Stimulated activated CD4-positive, alpha-beta T cell treated with anti-CD3 and anti-CD28 coated beads, Interleukin-4, amount 100 ng/mL, for 48 hours (primary cell): ENCODE measurements at places on chromosomes 11 and 22.
A peak's percentile ranks its signal among the peaks of the same experiment; 100 is the strongest.

DNA sequence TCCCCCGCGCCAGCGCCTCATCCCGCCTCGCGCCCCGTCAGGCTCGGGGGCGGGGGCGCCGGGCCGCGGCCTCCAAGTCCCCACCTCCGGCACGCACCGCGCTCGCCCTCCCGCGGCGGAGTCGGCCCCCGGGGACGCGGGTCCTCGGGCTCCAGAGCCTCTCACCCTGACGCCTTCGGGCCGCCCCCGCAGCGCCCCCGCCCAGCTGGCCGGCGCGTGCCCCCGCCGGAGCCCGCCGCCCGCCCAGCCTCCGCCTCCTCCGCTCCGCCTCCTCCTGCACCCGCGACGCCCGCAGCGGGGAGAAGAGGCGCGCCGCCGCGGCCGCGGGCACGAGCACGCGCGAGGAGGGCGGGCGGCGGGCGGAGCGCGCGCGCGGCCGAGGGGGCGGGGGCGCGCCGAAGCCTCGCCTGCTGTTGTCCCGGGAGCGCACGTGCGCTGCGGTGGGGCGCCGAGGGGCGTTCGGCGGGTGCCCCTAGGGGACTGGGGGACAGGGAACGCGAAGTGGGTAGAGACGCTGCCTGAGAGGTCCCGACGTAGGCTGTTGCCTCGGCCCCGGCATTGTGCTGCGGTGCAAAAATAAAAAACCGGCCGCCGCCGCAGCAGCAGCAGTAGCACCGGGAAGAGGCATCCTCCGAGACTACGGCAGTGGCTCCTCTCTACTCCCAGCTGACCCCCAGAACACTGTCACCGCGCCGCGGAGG, 87.4 kb upstream of the ARHGAP32 start:
- peak; percentile 47 for DNase-seq

- no peak for DNase-seq
These were observed 275.9 kb downstream of the TBC1D22A start for GRCh38 chr22:47038206-47038835.

DNA sequence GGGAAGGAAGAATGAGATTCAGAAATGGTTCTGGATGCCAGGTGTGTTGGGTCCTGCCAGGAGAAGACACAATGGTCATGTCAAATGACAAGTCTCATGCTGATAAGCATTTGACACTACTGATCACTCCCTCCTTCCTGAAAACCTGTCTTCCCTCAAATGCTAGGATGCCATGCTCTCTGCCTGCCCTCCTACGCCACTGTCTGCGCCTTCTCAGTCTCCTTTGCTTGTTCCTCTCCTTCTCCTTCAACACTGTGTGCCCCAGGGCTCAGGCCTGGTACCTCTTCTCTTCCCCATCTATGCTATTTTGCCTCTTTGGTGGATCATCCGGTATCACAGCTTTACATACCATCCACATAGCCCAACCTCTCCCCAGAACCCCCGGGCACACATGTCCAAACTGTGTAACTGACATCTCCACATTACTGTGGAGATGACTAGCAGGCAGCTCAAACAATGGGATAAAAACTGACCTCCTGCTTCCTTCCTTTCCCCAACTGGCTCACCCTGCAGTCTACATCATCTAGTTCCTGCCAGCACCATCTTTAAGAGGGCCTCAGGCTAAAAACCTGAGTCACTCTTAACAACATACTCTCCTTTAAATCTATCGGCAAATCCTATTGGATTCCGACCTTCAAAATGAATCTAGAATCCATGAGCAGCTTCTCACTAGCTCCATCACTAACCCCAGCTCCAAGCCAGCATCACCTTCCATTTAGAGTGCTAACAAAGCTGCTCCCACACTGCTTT, 8.2 kb downstream of the AP1B1 start:
- DNase-seq = no peak

DNA sequence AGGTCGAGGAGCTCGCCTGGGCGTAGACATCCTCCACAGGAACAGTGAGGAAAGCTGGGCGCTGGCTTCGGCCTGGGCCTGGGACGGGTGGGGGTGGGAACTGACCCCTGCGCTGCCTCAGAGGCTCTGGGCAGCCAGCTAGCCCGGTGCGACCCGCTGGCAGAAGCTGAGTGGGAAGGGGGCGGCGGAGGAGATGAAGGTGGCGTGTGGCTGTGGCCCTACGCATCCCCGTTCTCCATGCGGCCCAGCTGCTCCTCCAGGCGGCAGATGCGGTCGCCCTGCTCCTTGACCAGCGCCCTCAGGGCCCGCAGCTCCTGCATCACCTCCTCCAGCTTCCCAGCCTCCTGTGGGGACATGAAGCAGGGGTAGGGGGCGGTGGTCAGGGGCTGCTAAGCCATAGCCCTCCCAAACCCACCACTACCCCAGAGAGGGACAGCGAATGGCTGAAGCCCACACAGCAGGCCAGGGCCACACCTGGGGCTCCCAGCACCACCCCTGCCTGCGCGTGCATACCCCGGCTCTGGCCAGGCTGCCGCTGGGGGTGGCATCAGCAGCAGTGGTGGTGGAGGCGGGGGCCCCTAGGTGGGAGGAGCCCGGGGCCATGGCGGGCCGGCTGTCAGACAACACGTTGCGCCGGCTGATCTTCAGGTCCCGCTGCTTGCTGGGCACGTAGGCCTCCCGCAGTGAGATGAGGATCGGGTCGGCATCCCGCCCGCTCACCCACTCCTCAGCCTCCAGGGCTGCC, 848 bp upstream of the PTPRCAP start:
- peak; percentile 77 for DNase-seq

DNA sequence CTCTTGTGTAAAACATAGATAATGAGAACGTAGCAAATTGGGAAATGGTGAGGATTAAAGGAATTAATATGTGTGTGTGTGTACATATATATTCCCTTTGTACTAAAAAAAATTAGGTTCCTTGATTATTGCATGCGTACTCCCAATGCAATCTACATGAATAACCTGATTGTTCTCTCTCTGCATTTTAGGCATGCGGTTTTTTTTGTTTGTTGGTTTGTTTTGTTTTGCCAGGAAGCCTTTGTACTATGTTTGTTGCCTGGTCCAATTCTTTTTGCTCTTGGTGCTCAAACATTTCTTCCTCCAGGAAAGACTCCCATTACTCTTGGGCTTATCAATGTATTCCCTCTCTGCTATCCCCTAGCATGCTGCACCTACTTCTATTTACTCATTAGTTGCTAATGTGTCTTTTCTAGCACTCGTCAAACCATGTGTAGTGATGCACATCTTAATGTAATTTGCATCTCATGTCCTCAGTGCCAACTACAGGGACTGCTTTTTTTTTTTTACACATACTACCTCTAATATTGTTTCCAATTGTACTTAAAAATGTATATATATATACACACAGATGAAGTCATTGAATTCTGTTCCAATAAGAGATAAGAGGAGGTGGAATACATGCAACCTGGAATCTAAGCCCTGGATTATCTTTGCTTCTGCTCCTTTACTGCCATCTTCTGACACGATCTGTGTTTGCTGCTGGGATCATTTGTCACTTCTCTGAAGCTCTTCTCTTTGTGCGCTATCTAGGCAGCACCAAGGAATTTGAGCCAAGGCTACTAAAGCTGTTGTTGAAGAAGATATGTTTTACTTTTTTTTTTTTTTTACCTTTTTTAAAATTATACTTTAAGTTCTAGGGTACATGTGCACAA, 197.2 kb upstream of the ANO3 start:
- no peak for DNase-seq

DNA sequence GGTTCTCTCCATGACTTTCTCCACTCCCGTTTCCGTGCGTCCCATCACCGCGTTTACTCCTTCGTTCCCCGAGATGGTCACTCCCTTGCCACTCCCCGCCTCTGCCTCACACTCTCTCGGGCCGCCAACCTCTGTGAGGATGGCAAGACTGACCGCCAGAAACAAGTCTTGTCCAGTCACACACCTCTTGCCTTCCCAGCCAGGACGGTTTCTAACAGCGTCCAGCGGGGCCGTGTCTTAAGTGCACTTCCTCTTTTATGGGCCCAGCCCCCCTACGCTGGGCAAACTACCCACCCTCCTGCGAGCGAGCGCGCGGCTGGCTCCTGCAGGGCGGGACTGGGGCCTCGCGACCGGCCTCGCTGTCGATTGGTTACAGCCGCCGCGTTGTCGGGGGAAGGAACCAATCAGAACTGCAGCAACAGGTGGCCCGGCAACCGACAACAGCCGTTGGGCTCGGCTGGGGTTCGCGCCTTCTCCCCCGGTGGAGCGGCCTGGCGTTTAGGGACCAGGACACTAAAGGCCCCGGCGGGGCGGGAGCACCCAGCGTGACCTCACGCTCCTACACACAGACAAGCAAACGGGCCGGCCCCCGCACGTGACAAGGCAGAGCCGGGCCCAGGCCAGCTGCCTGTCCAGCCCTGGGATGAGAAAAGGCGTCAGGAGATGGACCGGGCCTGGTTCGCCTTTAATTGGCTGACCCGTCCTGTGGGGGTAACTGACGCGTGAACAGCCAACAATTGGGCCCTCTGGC, 522 bp upstream of the UCP2 start:
- peak; percentile 86 for DNase-seq

- DNase-seq = no peak
These were observed 630.2 kb upstream of the LUZP2 start for GRCh38 chr11:23866641-23867040.

GRCh38 chr11:10440401-10440800, 14.7 kb upstream of the AMPD3 start:
- no peak for DNase-seq

DNA sequence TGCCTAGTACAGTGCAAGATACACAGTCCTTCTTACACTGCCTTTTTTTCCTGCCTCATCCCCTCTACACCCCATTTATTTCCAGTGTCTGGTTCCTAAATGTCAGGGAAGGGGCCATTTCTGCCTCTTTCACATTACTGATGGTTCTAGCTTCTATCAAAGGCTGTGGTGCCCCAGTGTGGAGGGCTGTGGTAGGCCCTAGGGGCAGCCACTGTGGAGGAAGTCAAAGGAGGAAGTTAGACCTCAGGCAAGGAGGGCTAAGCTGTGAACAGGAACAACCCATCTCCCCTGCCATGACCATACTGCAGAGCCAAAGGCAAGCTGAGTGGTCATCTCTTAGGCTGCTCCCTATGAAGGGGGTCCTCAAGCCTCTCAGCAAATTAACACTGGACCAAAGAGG, 81.9 kb upstream of the CRTAM start:
- no peak for DNase-seq

DNA sequence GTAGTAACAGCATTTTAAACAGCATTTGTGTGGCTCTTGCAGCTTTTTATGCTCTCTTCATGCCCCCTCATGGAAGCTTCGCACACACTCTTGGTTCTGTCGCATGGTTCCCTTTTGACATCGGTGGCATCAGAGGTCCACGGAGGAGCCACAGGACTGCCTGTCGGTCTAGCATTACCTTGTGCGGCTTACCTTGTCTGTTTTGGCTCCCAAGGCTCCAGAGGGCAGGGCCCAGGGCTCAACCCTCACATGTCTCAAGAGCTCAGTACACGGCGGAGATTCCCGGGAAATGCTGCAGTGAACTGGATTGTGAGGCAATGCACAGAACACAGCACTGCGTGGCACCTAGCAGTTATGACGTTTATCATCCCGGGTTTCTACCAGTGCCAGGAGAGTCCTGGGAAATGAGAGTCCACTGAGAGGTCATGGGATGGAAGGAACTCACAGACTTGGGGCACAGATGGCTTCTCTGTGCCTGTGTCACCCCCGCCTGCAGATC, 1015.8 kb downstream of the TBC1D22A start:
- DNase-seq = no peak

DNA sequence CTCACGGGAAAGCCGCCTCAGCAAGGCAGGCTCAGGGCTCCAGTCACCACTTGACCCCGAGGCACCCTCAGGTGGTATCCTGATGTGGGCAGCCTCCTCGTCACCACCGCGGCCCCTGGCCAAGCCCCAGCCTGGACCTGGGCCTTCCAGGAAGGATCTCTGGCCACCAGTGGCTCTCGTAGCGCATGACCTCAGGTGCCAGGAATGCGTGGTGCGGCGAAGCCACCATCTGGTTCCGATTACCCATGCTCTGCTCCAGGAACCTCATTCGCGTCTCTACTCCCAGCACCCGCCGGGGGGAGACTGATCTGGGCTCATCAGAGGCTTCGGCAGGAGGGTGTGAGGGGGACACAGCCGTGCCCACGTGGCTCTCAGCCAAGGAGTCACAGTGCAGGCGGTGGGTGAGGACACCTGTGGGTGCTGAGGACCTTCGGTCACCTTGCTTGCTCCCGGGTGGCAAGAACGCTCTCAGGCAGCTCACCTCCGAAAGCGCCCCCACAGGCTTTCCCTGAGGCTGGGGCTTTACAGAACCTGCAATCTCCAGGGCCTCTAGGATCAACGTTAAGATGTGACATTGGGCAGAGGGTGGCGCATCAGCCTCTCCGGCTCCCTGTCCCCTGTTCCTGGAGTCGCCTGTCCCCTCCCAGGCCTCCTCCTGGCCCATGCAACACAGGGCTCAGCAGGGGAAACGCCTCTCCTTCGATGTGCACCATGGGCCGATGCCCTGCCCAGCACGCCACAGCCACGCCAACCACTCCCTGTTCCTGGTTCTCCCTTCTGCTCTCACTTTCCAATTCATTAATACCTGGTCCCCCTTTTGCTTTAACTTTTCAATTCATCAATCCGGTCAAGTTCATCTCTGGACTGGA, 39.0 kb downstream of the TBX1 start:
- DNase-seq = no peak

GRCh38 chr22:39469681-39470450, 13.1 kb downstream of the MGAT3 start:
- DNase-seq = no peak

- DNase-seq = no peak
These were observed 35.5 kb downstream of the SLC22A9 start for GRCh38 chr11:63405114-63405513.

- DNase-seq = no peak
These were observed 63.8 kb downstream of the ST14 start for GRCh38 chr11:130223291-130223971.

- DNase-seq = no peak
These were observed 86.0 kb downstream of the PPP6R3 start for GRCh38 chr11:68546555-68546954.

- DNase-seq = peak; percentile 48
These were observed 196.9 kb downstream of the CSNK2A3 start for GRCh38 chr11:11155962-11156815.

DNA sequence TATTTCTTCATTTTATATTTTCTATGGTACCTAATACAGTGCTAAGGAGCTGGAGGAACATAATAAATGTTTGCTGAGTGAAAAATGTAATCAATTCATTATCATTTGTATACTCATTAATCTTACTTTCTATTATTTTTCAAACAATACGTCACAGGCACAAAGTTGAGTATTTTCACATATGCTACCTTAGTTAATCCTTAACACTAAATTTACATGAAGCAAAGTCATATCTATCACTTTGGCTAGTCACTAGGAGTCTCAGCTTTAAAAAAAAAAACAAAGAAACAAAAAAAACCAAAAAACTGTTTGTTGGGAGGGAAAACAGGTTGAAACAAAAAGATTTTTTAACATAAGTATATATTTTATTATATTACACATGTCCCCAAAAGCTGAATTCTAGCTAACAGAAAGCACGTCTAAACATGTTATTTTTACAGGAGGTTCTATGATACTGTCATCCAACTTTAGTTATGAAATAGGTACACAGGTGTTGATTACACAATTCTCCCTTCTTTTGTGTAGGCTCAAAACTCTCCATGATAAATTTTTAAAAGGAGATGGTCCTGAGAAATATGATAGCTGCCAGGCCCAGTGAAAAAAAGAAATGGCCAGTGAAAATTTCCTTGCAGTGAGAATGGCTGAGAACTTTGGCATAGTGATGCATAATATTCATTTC, 14.3 kb downstream of the HPS5 start:
- DNase-seq = no peak

GRCh38 chr11:107679255-107680024, 32.4 kb downstream of the SLN start:
- DNase-seq = no peak
